SK-MEL-5 (cell line): ENCODE measurements at places on chromosomes 11 and 22.

GRCh38 chr11:121582296-121582695 lies 129.5 kb upstream of the SORL1-AS1 start:
- peak; percentile 67 for DNase-seq

- DNase-seq: peak; percentile 81
Measured at GRCh38 chr22:31272522-31273446, 19.5 kb downstream of the PIK3IP1 start.

- DNase-seq: no peak
Measured at GRCh38 chr11:102435688-102436087, 16.9 kb downstream of the TMEM123 start.

- no peak for DNase-seq
Measured at GRCh38 chr11:94928117-94928990, 45.0 kb downstream of the CWC15 start.

DNA sequence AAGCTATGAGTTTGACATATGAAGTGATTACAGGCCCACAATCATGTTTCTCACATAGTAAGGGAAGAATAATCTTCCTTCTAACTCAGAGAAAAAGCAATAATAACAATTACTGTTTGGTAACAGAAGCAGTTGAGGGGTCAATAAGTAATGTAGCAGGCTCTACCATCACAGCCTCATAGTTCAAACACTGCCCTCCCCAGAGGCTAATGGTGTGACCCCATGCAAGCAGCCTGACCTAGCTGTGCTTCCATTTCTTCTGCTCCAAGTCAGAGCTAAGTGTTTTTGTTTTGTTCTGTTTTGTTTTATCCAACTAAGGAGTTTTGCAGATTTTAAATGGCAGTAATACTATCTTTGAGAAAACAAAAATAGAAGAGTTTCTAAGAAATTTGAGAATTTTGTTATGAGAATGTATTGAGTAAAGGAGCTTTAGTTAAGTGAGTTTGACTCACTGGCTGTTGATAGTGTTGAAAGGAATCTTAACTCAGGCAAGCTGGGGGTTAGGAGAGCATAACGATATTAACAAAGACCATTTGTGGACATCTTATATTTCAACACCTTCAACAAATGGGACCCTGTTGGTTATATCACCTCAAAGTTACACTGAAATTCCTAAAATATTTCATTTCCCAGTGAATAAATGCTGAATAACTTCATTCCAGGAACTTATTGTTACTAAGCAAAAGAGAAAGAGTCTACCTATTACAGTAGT lies 48.5 kb downstream of the GUCY1A2 start:
- no peak for DNase-seq

GRCh38 chr11:108199446-108200321 lies 22.8 kb downstream of the NPAT start:
- peak; percentile 91 for DNase-seq

DNA sequence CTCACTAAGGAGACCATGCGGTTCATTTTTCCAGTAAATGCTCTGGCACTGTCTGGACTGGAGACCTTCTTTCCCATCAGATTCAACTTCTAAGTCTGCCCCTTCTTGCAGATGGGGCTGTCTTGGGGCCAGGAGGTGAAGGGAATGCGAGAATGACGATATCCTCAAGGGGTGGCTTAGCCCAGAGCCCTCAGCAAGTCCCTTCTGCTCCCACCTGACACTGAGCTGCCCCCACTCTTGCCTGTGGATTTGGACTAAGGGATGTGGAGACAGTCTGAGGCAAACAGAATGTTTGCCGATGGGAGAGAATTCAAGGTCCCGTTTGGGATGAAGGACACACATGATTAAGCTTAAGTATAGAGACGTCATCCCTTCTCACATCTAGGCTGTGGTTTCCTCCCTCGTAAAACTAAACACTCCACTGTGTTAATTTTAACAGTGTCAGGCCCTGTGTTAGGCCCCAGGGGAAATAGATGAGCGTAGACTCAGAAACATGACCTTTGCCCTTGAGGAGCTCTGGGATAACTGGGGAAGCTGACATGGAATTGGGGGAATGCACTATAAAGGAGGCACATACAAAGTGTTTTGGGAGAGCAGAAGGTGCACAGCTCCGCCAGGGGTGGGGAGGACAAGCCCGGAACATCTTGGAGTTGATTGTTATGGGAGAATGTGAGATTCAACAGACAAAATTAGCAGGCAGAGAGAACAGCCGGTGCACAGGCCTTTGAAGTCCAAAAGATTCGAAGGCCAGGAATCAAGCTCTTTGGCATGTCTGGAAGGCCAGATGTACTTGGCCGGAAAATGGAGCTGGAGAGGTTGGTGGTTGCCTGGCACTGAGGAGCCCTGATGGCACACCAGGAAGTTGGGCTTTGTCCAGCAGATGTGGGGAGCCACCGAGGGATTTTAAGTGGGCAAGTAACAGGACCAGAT lies 71.6 kb downstream of the ST3GAL4 start:
- peak; percentile 28 for DNase-seq

DNA sequence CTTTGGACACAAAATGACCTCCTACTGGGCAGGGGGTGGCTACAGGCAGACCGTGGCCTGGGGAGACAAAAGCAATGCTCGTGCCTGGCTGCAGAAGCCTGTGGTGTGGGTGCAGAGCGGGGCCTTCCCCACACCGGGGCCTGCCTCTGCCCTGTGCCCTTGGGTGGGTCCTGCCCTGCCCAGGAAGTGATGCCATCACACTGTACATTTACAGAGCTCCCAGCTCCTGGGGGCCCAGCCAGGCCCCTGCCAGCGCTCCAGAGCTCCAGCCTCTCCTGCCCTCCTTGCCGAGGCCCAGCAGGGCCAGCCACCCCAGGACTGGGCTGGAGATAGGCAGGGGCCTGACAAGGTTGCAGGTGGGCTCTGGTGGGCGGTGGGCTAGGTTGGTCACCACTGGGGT lies 40.1 kb downstream of the MUC5B start:
- no peak for DNase-seq

GRCh38 chr11:10629411-10630002 lies 61.0 kb upstream of the LYVE1 start:
- no peak for DNase-seq

- peak; percentile 53 for DNase-seq
Measured at GRCh38 chr11:44104481-44105294, 9.2 kb downstream of the EXT2 start.

DNA sequence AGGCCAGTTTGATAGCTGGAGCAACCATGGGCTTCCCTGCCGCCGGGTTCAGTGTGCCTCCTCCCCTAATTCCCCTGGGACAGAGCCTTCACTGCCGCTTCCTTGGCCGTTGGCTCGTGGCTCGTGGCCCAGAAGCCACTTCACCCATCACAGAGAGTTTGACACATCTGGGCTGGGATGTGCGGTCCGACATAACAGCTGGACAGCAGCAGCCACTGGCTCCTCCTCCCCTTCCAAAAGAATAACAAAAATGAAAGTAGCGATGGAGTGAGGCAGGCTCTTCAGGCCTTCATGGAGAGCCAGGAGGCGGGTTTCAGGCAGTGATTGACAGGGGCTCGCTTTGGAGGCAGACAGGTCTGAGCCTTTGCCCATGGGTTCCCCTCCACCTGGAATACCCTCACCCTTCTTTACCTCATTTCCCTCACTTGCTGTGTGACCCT lies 8.2 kb downstream of the CREB3L1 start:
- DNase-seq: no peak

- DNase-seq: no peak
Measured at GRCh38 chr11:132263875-132264274, 893.5 kb downstream of the NTM start.

GRCh38 chr11:119937412-119937811 lies 200.5 kb downstream of the TRIM29 start:
- DNase-seq: no peak

- no peak for DNase-seq
Measured at GRCh38 chr11:10042699-10043098, 251.3 kb downstream of the SBF2 start.

DNA sequence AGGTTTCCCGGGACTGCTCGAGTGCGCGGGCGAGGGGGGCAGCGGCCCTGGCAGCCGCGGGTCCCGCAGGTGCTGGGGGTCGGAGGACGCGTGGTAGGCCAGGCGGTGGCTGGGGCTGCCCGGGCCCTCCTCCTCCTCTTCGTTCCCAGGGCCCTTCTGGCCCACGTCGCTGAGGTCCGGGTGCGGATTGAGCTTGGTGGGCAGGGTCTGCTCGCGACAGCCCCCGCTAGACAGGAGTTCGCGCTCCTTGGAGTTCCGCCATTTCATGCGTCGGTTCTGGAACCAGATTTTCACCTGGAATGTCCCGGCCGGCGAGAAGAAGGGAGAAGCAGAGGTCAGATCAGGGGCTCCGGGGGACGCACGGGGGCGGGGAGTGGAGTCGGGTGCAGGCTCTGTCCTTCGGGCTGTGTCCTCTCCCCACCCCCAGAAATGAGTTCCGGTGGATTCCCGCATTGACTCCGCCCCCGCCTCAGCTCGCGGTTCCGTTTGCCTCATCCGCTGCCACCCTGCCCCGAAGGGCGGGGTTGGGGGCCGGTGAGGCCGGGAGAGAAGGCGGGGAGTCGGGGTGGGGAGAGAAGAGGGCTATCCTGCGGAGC lies 3.9 kb downstream of the DBX1 start:
- DNase-seq: no peak

DNA sequence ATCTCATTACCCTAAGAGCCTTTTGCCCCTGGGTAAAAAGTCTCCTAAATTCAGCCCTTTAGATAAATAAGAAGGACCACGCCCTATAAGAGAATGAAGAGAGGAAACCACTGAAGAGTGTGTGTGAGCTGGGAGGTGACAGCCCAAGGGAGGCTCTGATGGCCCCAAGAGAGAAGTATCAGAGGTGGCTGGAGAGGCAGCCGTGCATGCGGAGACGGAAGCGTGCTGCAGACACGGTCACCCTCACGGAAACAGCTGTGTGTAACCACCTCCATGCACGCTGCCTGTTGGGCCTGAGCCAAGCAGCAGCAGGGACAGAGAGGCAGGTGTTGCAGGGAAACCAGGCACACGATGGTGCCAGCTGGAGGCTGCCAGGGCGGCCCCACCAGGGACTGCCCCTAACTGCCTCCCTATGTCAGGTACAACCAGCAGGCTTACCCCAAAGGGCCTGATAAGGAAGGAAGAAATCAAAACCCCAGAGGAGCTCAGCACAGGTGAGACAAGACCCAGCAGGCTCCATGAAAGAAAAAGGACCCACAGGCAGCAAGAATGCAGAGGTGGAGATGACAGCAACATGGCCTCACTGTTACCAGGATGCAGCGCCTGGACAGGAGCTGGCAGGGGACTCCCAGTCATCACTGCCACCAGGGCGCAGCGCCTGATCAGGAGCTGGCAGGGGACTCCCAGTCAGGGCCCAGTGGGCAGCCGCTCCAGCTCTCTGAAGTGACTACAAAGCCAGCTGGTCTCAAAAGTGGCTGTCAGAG lies 7.8 kb downstream of the LARGE2 start:
- no peak for DNase-seq

DNA sequence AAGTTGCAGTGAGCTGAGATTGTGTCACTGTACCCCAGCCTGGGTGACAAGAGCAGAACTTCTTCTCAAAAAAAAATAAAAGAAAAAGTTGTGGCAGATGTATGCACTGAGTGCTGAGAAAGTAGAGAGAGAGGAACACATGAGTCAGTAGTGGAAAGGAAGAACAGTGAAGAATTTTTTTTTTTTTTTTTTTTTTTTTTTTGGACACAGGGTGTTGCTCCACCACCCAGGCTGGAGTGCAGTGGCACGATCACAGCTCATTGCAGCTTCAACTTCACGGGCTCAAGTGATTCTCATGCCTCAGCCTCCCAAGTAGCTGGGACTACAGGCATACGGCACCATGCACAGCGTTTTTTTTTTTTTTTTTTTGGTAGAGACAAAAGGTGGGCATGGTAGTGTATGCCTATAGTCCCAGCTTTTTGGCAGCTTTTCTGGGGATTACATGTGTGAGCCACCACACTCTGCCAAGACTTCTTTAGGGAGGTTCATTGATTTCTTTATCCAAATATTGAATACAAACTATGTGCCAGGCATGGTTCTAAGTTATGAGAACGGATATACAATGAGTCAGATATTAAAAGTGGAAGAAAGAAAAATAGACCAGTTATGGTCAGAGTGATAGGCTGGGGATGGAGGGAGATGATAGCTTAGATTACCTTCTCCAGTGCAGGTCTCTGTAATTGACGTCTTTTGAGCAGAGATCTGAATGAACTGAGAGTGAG lies 62.0 kb downstream of the YAP1 start:
- DNase-seq: no peak

DNA sequence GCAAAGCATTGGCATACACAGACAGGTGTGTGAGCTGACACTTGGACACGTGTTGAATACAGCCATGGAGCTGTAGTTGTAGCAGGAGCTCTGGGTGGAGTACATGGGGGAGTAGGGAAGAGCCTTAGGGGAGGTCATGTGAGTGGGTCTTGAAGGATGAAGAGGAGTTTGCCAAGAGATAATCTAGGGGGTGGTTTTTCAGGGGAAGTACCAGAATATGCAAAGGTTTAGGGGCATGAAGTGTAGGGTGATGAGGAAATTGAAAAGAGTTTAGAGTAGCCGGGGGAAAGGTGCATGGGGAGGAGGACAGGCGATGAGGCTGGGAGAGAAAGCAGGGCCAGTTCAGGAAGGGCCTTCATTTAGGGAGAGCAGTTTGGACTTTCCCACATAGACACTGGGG lies 74.5 kb downstream of the GRIK4 start:
- DNase-seq: no peak

- peak; percentile 75 for DNase-seq
Measured at GRCh38 chr11:123166071-123166559, 28.9 kb downstream of the CLMP start.

- DNase-seq: no peak
Measured at GRCh38 chr11:94909371-94909820, 64.0 kb downstream of the CWC15 start.

DNA sequence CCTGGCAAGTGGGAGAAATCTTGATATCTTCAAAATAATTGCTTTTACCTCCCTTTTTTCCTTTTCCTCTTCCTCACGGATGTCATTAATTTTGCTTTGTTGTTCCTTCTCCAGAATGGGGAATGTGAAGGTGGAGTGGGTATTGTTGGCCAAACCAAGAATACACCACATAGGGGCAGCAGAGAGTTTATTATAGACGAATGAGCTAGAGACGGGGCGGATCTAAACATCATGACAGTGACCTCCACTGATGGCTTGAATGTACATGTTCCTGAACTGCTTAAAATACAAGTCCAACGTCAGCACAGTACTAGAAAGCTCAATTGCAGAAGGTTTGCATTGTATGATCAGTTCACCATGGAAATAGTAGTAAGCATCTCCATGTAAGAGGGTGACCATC lies 122.3 kb upstream of the SNX19 start:
- peak; percentile 56 for DNase-seq

GRCh38 chr11:64753019-64753379 lies 6.8 kb downstream of the PYGM start:
- no peak for DNase-seq

DNA sequence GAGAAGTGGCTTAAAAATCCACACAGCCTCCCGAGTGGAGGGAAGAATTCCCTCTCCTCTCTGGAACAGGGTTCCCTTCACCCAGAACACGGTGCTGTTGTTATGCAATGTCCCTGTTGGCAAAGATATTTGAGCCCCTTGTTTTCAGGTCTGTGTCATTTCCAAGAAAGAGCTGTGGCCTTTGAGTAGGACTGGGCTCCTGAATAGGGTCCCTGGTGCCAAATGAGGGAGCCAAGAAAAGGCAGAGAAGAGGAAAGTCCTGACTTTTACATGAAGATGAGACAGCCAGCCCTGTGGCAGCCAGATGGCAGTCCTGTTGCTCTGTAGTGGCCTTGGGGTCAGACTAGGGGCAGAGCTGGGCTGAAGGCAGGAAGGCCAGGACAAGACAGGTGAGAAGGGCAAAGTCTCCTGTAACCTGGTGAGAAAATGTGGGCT lies 51.2 kb upstream of the ELF5 start:
- DNase-seq: no peak
